ENCODE measurements at places on chromosomes 1 and 21.

GRCh38 chr1:26046246-26047095, 553 bp upstream of the SLC30A2 start:
- DNase-seq: no peak

- no peak for DNase-seq
Measured at GRCh38 chr1:204672482-204673121, 12.9 kb downstream of the LRRN2 start.

DNA sequence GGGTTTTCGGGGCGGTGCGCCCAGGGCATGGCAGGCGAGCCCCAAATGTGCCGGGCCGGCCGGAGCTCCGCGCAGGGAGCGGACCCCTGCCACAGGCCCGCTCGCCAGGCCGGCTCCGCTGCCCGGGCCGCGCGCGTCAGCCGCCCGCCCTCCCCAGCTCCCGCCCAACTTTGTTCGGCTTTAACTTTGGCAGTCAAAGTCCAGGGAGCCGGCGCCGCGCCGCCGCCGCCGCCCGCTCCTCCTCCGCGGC, 488 bp downstream of the SLC35D1 start:
- no peak for DNase-seq

DNA sequence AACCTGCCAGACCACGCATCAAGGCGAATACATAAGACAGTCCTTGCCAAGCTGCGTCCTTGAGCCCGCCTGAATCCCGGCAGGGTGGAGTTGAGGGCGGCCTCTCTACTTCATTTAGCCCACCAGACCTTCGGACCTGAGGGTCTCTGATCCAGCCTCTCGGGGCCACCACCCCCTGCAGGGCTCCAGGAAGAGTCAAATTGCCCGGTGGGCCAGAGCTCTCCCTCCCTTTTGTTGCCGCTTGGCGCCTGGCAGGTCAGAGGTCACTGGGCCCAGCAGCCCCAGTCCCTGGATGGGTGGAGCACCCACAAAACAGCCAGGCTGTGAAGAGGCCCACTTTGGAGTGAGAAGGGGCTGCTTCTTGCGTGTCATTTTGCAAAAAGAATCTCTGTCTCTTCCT, 9.0 kb downstream of the GNG4 start:
- no peak for DNase-seq

DNA sequence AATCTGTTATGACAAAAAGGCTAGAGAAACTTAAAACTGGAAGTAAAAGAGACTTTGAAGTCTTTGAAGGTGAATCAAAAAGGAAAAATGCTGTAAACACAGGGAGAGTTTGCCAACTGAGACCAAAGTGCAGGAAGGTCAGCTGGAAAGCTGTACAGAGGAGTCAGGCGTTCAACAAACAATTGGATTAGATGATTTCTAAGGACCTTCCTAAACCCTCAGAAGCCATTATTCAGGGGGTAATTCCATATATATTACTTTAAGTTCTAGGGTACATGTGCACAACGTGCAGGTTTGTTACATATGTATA, 156.8 kb downstream of the ZBTB18 start:
- DNase-seq: no peak

GRCh38 chr1:235714205-235714897, 64.8 kb upstream of the GNG4 start:
- no peak for DNase-seq

DNA sequence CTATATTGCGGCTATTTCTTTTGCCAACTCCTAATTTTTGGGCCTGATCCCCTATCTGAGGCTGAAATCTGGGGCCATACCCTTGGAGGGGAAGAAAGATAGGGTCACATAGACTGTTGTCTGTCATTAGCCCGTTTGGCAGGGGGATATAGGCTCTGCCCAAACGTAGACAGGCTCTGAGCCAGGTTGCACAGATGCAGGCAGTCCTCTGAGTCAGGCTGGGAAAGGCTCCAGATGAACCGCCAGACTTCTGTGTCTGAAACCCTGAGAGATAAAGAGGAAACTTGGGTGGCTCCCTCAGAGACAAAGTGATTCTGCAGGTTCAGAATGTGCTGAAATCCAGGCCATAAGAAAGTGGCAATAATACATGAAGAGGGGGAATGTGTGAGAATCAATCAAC, 4.0 kb upstream of the CAP1 start:
- DNase-seq: no peak

DNA sequence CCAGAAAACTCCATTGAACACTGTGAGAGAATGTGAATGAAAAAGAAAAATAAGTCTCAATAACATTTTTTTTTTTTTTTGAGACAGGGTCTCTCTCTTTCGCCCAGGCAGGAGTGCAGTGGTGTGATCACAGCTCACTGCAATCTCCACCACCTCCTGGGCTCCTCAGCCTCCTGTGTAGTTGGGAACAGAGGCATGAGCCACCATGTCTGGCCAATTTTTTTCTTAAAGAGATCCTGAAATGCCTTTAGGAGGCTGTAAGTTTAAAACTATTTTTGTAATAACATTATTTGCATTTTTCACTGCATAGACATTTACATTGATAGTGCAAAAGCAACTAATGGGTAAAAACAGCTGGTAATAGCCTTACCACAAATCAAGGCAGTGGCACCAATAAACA, 35.3 kb downstream of the GDAP2 start:
- DNase-seq: no peak

All from GM06990 (cell line).